ENCODE measurements at places on chromosomes 2 and 18.
A peak's percentile ranks its signal among the peaks of the same experiment; 100 is the strongest.

DNA sequence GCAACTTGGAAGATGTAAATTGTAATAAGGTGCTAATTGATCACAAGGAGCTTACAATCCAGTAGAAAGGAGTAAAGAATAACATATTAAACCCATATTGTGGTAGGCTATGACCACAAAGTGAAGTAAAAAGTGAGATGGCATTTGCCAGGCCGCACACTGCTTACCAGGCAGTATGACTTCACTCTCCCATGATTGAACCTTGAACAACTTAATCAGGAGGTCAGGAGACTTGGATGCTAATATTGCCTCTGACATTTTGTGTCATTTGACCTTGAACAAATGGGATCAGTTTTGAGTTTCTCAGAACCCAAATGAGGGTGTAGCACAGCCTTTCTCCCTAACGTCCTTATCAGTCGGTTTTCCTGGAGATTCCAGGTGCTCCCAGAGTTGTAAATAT is 44.0 kb downstream of the SLC9A2 start:
- DNase-seq, result no peak

- no peak for DNase-seq
Observed at GRCh38 chr2:16038621-16039020, 98.3 kb downstream of the MYCN start.

DNA sequence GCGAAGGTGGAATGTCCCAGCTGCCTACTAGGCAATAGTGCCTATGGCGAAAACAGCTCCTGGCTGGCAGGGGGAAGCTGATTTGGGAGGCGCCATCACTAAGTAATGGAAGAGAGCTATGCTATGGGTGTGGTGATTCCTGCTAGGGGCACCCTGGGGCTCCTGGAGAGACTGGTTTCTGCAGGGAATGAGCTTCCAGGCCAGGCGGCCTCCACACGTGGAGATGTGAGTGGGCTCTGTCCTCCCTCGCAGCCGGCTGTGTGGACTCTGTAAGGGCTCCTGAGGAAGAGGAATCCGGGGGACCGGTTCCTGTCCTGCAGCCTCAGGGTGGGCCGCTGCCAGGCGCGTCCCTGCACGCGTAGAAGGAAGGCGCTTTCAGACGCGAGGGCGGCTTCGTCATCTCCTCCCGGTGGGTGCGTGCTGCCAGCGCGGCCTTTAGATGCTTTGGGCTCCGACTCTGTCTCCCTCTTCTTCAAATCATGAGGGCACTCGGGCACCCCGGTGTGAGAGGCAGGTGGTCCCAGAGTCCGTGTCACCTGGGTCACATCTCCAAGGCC is 55.5 kb upstream of the ANKRD62 start:
- peak; percentile 57 for DNase-seq

DNA sequence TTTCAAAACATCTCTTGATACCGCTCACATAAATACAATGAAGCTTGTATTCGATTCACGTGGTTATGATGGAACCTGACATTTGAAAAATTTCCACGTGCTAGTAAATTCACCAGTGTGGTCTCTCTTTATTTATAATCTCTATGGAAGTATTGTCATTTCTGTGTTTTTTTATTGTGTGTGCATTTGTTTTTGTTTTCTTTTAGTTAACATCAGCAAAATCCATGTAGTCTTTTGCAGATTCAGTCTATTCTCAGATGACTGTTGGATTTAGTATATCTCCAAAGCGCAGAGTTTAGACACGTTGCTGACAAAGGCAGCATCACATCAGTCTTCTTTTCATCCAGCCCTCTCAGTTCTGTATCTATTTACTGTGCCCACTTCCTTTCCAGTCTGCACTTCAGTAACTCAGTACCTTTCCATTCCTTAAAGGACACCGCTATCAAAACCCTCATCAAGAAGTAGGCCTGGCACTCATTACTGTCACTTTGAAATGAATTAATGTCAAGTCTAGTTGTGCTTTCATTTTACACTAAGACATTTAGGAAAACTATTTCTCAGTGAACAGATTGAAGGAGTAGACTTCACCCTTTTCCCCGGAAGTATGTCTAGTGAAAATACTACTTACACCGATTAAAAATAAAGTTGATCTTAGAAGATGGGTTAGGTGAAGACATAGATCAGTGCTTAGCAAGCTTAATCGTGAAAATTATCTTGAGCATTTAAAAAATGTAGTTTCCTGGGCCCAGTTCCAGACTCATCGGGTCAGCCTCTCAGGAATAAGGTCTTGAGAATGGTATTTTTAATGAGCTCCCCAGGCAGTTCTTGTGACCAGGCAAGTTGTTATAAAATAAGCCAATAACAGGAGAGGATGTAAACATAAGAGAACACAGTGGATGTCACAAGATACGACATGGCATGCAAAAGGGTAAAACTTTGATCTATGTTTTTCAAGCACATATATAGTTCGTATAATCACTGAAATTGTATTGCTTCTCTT is 506.8 kb upstream of the ZEB2 start:
- DNase-seq, result no peak

GRCh38 chr2:1553671-1554295 is 140.5 kb downstream of the TPO start:
- no peak for DNase-seq

DNA sequence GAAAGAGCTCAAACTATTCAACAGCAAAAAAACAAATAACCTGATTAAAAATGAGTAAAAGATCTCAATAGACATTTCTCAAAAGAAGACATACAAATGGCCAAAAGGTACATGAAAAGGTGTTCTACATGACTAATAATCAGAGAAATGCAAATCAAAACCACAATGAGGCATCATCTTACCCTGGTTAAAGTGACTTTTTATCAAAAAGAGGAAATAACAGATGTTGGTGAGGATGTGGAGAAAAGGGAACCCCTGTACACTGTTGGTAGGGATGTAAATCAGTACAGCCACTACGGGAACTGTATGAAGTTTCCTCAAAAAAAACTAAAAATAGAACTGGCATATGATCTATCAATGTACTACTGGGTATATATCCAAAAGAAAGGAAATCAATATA is 39.8 kb upstream of the TMEM163 start:
- DNase-seq, result no peak

DNA sequence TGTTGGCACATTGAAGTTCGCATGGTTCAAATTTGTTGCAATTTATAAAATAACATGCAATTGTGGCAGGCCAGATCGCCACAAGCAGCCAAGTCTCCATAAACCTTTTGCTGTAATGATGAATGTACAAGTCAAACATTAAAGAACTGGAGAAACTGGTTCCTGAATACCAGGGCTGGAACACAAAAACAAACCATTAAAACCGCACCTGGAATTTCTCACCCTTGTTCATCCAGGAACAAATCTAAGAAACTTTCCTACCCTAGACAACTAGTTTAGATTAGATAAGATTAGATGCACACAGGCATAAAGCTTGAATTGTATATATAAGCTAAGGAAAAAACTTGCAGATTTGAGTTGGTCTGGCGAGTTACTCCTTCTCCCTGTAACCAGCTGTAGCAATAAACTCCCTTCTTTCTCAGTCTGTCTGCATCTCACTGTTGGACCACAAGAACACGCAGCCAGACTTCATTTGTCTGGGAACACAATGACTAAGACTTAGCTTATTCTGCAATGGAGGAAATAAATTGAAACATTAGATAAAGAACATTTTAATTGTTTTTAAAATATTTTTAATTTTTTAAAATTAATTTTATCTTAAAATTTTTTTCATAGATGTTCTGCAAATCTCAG is 1835.5 kb upstream of the LRRTM1 start:
- no peak for DNase-seq

DNA sequence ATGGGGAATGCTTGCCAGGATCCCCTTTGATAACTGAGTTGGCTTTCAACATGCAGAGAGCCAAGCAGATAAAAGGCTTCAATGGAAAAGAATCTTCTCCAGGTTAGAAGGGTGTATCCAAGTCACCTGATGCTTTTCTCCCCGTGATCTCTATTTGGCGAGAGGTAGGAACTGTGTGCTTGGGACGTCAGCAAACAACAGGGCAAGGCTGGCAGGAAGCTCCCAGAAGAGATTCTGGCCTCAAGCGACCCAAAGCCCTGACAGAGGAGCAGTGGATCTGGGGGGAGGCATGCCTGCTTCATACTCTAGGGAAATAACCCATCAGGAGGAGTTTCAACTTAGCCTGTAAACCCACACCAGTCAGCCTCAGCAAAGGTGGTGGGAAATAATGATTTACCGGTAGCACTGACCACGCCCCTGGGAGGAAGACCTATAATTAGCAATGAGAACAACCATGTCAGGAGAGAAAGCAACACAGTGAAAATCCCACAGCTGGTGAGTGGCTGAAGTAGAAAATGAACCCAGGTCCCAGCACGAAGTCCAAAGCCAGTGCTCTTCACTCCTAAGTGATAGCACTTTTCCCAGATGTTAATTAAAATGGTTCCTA is 76.3 kb upstream of the SEC11C start:
- DNase-seq, result no peak

DNA sequence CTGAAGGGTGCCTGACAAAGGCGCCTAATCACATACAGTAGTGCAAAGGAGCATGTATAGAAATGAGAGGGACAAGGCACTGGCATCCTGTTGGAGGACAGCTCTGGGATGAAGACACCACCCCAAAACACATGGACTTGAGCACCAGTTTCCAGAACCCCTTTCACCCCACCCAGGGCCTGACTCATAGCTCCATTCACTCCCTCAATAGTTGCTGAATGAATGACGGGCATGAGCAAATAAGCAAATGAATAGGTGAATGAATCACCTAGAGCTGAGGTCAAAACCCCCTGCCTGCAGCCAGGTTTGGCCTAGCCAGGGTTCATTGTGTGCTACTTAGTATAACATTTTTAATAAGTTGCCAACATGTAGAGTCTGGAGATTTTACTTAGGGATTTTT is 66.3 kb downstream of the NRP2 start:
- DNase-seq, result no peak

- DNase-seq, result no peak
Observed at GRCh38 chr2:74439803-74440377, 1.8 kb downstream of the RTKN start.

GRCh38 chr2:98012561-98012991 is 16.8 kb upstream of the TMEM131 start:
- peak; percentile 74 for DNase-seq

DNA sequence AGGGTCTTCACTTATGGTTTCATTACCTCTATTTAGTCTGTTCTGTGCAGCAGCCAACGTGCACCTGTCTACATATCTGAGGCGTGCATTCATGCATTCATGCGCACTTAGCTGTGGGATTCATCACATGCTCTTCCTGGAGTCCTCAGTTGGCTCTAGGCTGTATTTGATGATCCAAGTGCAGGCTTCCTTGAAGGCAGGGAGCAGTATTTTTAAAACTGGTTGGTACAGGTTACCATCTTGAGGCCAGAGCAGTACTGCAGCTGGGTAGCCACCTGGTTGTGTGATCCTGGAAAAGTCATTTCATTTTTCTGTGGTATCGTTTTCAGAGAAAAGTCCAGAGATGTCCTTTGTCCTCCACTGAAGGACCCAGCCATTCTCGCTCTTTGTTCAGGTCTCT is 109.8 kb downstream of the EN1 start:
- no peak for DNase-seq

GRCh38 chr2:26299471-26300101 is 46.4 kb upstream of the SELENOI start:
- DNase-seq, result peak; percentile 35

DNA sequence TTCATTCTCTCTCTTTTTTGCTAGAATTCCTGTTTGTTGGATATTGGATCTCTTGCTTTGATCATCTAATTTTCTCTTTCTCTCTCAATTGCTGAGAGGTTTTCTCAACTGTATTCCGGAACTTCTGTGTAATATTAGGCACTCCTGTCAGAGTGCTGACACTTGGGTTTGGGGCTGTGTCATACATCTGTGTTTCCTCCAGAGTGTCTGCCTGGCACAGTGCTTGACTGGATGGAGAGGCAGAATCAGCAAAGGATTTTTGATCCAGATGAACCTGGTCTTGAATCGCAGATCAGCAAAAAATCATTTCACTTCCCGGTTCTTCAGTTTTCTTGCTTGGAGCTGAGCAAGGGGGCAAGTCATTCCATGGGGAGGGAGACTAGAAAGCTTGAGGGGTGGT is 87.7 kb upstream of the CXCR4 start:
- DNase-seq, result no peak

DNA sequence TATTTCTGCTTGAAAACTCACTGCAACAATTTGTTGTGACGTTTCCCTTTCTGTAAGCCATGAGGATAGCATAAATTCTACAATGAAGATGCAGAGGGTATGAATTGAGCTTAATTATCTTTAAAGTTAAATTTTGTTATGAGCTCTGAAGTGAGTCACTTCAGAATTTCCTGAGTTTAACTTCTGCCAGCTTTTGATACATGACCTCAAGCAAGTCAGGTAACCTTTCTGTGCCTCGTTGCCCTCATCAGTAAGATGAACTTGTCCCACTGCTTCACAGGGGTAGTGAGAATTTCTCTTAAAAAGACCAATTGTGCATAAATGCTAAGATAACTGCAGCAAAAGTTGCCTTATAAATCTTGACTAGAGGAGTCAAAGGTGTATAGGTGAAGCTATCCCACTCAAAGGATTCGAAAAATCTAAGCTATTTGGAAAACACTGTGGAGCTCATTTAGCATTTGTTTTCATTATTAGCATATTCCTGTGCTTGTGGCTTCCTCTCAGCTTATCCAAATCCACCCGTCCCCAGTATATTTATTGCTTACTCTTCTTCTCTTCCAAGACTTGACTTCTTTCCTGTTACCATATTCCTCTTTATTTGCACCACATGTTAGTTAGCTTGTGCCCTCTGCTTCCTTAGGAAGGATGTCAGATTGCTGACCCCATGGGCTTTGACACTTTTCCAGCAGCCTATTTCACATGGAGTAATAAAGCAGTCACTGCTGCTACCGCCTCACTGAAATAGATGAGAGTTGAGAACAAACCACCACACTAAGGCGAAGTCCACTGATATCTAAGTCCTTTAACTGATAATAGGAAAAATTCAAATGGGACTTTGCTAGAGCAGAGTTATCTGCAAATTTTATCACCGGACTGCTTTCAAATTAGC is 428.6 kb downstream of the ERBB4 start:
- no peak for DNase-seq

GRCh38 chr2:71637736-71638135 is 184.4 kb downstream of the DYSF start:
- DNase-seq, result no peak

- DNase-seq, result no peak
Observed at GRCh38 chr2:169286624-169287231, 75.6 kb downstream of the LRP2 start.

DNA sequence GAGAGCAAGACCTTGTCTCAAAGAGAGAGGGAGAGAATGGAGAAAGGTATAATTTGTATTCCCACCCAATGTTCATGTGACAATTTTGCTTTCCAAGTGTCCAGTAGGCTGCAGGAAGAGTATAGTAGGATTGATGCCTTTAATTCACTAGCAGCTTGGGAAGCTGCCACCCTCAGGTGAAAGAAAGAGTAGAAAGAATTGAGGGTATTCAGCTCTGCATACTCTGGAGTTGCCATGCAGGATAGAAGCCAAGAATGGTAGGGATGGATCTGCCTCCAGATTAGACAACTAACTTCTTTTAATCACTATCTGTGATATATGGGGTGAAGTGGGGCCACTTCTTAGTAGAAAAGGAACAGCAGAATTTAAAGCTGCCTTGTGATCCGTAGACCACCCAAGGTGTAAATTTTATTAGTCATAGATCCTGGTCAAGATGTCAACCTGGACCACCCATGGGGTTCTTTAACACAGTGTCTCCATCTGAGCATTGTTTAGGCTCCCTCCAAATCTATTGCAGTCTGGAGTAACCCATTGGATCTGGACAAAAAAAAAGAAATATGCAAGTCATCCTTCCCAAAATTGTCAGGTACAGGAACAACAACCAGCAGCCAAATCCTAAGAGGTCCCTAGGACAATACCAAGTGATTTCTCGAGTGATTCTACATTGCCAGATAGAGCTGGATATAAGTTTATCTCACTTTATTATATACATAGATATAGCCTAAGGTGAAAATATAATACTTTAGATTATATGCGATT is 33.1 kb upstream of the DTNA start:
- no peak for DNase-seq

GRCh38 chr2:201018636-201019035 is 52.8 kb downstream of the HYCC2 start:
- DNase-seq, result no peak

Measured in activated CD8-positive, alpha-beta T cell treated with anti-CD3 and anti-CD28 coated beads for 36 hours (primary cell).